ENCODE measurements at places on chromosomes 3 and 15. TPM values are rescaled to one million over a fixed set of nuclear protein-coding genes. Genes with fewer than 3 reads are reported as not detected.

Gene FRMD5
- total RNA-seq: 0.12 TPM

Gene TERC
- 17.4 TPM for total RNA-seq

Gene UCN2
- total RNA-seq: not detected

Gene GOLGA8S
- 0.49 TPM for total RNA-seq

Gene STXBP5L
- not detected for total RNA-seq

Gene DISP2
- total RNA-seq: 0.23 TPM

Gene UBE2E1
- total RNA-seq: 58.5 TPM

Gene SMAD6
- 0.29 TPM for total RNA-seq

Gene GOLGA8G
- total RNA-seq: not detected
